Activated B cell treated with CpG ODN at 0.5 μM for 24 hours (primary cell): ENCODE measurements at places on chromosomes 3 and 15. TPM values are rescaled to one million over a fixed set of nuclear protein-coding genes. Genes with fewer than 3 reads are reported as not detected.

DNA sequence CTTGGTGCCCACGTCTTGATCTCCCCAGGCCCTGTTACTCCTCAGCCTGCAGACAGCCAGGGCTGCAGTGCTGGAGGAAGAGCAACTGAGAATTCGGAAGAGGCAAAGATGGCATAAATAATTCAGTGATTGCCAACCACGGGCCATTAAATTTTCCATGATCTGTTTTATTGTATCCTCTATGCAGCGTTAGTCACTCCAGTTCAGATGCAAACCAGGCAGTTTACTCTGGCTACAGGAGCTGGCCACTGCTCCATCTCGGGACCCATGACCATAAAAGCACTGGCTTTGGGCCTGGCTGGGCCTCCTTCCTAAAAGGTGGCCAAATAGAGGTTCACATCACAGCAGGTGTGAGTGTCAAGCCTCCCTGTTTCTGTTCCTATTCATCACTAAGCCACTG, 137.6 kb upstream of the TLE3 start:
- no peaks in the 10 kb centered on the region for H3K27me3 ChIP-seq
- H3K4me1 ChIP-seq, result peaks cover 20% of the 10 kb centered on the region
- H3K36me3 ChIP-seq, result peaks cover 3% of the 10 kb centered on the region

LIPH gene
- not detected in 2 replicates for total RNA-seq

- peaks cover 64% of the 10 kb centered on the region for H3K36me3 ChIP-seq
- H3K4me1 ChIP-seq, result no peaks in the 10 kb centered on the region
- H3K4me3 ChIP-seq, result no peak overlapping the region
- no peak for DNase-seq
Measured at GRCh38 chr3:15726881-15727280, 70.9 kb downstream of the ANKRD28 start.

DNA sequence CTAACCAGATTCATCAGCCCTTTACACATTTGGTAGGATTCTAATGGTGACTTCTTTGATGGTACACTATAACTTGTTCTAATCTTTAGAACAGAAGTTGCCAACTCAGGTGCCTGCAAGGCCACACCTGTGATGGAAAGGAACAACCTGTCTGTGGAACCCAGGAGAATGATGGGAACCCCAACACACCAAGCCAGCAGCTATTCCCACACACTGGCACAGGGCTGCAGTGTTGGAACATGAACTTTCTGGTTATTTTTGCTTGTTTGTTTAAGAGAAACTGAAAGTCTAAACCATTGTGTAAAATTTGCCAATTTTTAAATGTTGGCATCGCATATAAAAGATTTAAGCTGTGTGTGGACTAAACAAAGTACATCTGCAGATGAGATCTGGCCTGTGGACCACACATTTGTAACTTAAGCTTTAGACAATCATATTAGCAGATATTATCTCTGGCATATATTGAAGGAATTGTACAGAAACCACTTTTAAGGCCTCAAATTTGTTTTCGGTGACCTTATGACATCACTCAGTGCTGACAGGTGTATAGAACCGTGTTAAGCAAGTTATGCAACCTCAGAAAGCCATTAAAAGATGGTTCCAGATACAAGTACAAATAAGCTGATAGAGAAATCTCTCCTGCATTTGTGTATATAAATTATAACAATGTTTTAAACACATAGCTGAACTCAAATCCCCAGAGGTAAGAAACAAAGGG, 242.9 kb downstream of the SLC9A9 start:
- peak overlapping the region; percentile 84 for H3K27ac ChIP-seq
- H3K27me3 ChIP-seq, result no peaks in the 10 kb centered on the region
- H3K36me3 ChIP-seq, result no peaks in the 10 kb centered on the region
- peak overlapping the region; percentile 41 for H3K4me3 ChIP-seq

SMCO1 gene
- total RNA-seq, result not detected in 2 replicates

- no peaks in the 10 kb centered on the region for H3K4me1 ChIP-seq
- no peaks in the 10 kb centered on the region for H3K36me3 ChIP-seq
- no peak overlapping the region for H3K4me3 ChIP-seq
- DNase-seq, result no peak
- H3K27ac ChIP-seq, result no peak overlapping the region
- no peaks in the 10 kb centered on the region for H3K27me3 ChIP-seq
Measured at GRCh38 chr15:53360881-53361280, 398.6 kb downstream of the WDR72 start.

GRCh38 chr3:161266731-161267150, 45.6 kb downstream of the NMD3 start:
- H3K27ac ChIP-seq, result no peak overlapping the region
- H3K4me3 ChIP-seq, result no peak overlapping the region
- H3K4me1 ChIP-seq, result no peaks in the 10 kb centered on the region
- H3K36me3 ChIP-seq, result peaks cover 37% of the 10 kb centered on the region
- DNase-seq, result no peak
- no peaks in the 10 kb centered on the region for H3K27me3 ChIP-seq
